ENCODE measurements at places on chromosomes 3 and 15.

DNA sequence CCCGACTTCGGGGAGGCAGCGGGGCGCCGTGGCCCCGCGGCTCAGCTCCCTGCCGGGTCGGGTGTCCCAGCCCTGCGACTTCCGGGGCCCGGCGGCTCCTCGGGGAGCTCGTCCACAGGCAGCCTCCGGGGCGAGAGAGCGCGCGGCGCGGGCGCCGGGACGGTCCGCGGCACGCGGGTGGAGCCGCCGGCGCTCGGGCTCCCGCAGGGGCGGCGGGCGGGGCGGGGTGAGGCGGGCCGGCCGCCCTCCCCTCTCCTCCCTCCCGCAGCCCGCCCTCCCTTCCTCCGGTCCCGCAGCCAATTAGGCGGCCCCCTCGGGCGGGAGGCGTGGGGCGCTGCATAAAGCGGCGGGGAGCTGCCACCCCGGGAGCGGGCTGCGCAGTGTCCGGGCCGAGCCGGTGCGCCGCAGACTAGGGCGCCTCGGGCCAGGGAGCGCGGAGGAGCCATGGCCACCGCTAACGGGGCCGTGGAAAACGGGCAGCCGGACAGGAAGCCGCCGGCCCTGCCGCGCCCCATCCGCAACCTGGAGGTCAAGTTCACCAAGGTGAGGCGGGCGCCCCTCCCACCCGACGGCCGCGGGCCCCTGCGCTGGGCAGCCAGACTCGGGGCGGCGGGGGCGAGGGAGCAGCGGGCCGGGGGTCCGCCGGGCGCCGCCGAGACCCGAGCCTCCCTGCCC is at the start of gene ALDH1A3:
ALDH1A3 (plus strand) TSS at position 368 of the 675 bp plus-strand sequence; CDS start at position 445, 77 bp downstream.
- DNase-seq: no peak

- no peak for DNase-seq
Measured at GRCh38 chr3:14210843-14211594, 32.4 kb downstream of the LSM3 start.

DNA sequence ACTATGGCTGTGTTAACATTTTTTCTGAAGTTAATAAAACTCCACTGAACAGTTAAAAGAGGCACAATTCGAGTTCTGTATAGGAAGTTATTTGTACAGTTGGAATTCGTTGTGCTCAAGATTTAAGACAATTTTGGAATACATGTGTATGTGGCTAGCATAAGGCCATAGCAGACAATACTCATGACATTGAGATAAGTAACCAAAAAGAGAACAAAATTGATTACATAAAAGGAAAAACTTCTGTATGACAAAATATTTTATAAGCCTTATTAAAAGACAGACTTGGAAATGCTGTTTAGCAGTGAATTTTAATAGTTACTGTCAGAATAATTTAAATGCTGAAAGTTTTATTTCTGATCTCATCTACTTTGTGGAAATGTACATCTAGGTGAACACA is 17.7 kb upstream of the EDEM1 start:
- DNase-seq: no peak

DNA sequence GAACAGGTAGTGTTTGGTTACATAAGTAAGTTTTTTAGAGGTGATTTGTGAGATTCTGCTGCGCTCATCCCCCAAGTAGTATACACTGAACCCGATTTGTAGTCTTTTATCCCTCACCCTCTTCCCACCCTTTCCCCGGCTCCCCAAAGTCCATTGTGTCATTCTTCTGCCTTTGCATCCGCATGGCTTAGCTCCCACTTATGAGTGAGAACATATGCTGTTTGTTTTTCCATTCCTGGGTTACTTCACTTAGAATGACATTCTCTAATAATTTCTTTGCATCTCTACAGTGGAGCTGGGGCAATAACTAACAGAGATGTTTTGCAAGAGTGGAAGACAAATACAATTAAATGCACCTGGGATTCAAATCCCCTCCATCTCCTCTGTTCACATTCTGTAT is 93.2 kb downstream of the TP63 start:
- no peak for DNase-seq

- no peak for DNase-seq
Measured at GRCh38 chr3:79414806-79415205, 353.0 kb downstream of the ROBO1 start.

- DNase-seq: no peak
Measured at GRCh38 chr3:98171071-98171470, 4.6 kb downstream of the OR5H15 start.

GRCh38 chr15:93203036-93203435 is 114.0 kb upstream of the RGMA start:
- no peak for DNase-seq

- DNase-seq: no peak
Measured at GRCh38 chr3:71163198-71163918, 420.2 kb downstream of the FOXP1 start.

DNA sequence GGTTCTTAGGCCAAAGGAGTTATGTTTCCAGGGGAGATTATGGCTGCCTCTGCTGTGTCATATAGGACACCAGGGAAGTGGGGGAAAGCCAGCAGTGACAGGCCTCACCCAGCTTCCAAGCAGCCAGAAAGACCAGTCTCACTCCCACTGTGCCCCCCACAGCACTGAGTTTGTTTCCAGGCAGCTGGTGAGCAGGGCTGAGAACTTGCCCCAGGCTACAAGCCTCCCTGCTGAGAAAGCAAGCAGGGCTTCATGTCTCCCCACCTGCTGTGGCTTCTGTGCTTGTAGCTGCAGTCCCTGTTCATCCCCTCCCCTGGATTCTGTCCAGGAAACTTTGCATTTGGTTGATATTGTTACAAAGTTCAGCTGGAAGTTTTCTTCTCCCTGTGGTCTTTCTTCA is 376.3 kb downstream of the PDCD6IP start:
- DNase-seq: no peak

DNA sequence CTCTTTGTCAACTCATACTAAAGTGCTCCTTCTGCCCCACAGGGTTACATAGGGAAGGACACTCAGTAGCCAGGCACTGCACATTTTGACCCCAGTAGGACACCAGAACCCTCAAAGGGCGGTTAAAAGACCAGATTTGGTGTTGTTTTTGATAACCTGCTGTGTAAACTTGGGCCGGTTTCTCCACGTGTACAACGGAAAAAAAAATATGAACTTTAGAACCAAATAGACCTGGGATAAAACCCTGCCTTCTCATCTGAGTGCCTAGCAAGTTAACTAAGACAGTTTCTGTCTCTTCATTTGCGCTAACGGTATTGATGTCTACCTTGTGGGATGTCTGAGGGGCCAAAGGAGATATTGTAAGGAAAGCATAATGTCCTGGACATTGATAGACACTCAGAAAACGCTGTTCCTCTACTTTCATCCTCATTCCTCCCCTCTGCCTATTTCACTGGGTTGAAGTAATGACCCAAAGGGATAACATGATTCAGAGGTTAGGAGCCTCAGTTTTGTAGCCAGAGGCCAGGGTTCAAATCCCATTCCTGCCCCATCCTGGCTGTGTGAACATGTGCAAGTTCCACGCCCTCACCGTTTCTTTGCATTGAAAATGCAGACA is 155.9 kb upstream of the LPP start:
- no peak for DNase-seq

- no peak for DNase-seq
Measured at GRCh38 chr3:47964740-47965139, 51.5 kb downstream of the MAP4 start.

GRCh38 chr3:37963635-37964034 is 27.0 kb upstream of the VILL start:
- DNase-seq: no peak

GRCh38 chr3:129239991-129240390 is 9.4 kb upstream of the COPG1 start:
- no peak for DNase-seq

- DNase-seq: peak; percentile 8
Measured at GRCh38 chr15:57861034-57861638, 154.6 kb downstream of the POLR2M start.

- no peak for DNase-seq
Measured at GRCh38 chr3:148682997-148683396, 14.7 kb upstream of the AGTR1 start.

DNA sequence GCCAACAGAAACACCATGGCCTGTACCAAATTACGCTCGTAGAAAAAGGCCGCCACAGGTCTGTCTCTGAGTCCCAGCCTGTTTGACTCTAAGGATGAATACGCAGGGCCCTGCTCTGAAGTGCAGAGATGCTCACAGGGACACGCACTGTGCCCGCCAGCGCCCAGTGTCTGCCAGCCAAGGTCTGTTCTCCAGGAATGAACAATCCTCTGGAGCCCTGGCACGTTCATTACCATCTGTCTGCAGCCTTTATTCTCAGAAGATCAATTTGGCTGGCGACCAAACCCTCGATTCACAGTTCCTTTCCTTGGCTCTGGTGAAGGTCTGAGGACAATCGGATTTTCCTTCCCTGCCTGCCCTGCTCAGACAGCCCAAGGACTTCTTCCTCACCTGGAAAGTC is 66.3 kb downstream of the NIPA2 start:
- DNase-seq: no peak

GRCh38 chr3:72379500-72380187 is 468.6 kb downstream of the SHQ1 start:
- no peak for DNase-seq

DNA sequence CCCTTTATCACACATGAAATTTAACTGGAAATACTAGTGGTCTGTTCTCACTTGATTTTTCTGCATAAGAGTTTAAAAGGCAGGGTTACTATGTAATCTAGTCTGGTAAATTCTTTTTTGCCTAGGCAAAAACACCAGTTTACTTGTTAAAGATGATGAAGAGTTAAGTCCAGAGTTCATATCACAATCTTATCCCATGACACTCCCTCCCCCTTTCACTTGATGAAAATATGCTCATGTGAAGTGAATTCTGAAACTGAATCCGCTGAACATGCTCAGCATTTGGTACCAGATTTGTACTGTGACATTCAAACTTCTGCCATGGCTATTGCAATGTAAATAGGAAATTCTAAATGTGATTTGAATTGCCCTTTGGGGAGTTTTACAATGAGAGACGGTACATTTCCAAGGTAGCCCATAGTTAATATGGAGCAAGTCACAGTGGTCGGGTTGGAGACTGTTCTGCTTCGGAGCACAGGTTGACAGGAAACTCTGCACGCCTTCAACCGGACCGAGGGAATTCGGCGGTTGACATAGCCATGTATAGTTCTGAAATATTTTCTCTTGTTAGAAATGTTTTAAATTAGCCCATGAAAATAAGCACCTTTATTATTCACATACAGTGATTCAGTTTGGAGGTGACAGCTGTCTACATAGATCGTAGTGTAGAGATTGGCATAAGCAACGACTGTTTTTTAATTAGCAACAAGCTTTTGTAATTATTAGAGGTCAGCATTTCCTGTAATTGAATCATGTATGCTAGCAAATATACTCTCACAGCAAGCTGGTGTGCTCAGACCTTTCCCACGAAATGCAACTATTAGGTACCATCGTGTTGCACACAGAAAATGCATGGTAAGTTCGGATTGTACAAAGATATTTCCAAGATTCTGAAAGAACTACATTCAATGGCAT is 768.6 kb upstream of the GOLIM4 start:
- DNase-seq: no peak

DNA sequence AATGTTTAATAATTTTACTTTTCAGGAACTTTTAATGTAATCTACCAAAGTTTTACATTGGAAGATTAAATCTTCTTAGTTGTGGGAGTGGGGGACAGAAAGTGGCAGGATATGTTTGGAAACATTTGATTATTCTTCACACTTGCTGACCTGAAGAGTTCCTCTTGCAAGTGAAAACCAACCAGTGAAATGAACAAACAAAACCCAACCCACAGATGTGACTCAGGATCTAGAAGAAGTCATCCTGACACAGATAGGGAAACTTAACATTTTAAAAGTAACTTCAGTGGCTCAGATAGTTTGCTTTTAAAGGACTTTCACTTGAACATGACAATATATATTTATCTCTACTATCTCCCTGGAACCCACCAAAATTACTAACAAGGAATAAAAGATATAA is 55.4 kb downstream of the ASTE1 start:
- no peak for DNase-seq

GRCh38 chr3:47571391-47572175 is 7.1 kb downstream of the CSPG5 start:
- DNase-seq: no peak

DNA sequence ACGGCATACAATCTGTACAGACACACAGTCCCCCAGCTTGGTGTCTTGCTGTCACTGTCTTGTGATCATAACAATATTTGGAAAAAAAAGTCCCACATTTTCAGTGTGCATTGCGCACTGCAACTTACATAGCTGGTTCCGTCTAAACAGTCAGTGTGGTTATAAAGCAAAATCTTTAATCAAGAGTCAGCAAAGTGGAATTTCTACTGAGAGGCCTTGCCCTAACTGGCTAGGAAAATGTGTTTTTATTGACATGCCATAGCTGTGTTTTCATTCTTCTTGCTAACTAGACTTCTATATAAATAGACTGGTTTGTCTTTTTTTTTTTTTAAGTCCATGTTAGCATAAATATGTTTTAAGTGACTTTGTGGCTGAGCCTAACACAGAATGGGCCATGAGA is 174.8 kb downstream of the POLR2M start:
- DNase-seq: no peak

GRCh38 chr15:73950479-73950830 is 24.2 kb downstream of the LOXL1 start:
- DNase-seq: no peak

DNA sequence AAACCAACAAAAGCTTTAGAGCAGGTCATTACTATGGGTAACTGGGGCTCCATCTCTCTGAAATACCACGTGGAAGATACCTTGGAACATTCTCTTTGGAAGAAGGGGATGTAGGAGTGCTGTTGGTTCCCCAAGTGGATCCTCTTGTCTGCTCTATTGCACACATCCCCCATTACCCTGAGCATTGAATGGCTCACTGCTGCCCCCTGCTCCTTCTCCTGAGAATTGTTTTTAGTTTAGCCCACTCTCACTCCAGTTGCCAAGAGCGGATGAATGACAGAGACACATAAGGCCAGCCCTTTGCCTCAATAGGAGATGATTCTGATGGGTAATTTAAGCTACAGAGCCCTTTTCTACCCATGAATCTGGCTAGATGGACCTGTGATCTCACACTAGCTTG is 135.6 kb upstream of the SUCLG2 start:
- peak; percentile 27 for DNase-seq

GRCh38 chr3:74263031-74263430 is 351.4 kb downstream of the CNTN3 start:
- no peak for DNase-seq

DNA sequence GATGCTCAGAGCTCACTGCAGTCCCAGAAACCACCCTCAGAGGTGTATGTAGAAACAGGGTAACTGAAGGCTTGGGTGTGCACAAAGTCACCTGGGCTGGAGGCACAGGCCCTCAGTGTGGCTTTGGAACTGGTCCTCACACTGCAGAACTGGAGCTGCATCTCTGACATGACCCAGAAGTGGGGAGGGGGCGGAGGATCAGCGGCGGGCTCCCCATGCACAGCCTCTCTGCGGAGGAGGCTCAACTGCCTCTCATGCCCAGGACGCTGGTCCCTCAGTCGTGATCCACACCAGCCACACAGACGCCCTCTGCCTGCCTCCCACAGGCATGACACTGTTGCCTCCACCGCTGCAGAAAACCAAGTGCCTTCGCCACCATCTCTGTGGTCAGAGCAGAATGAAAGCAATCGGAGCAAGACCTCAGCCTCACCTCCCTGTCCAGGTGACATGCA is 73.7 kb downstream of the TM2D3 start:
- DNase-seq: no peak

- no peak for DNase-seq
Measured at GRCh38 chr3:115448851-115449250, 174.5 kb upstream of the GAP43 start.

GRCh38 chr15:84797212-84797611 is 19.9 kb upstream of the ALPK3 start:
- no peak for DNase-seq

Measured in GM12878 (cell line).